Mononuclear cell (primary cell): ENCODE measurements at places on chromosomes 16 and 17. TPM values are rescaled to one million over a fixed set of nuclear protein-coding genes. Genes with fewer than 3 reads are reported as not detected.

The SMIM5 gene
- 3.6 TPM for total RNA-seq

The DRC3 gene
- total RNA-seq: not detected

The TERB1 gene
- 0.42 TPM for total RNA-seq

The GAS7 gene
- total RNA-seq: 38.4 TPM

The ASPHD1 gene
- total RNA-seq: not detected

The C16orf96 gene
- total RNA-seq: 0.42 TPM
